ENCODE measurements at places on chromosomes 7 and 10.

- DNase-seq = no peak
Measured at GRCh38 chr7:10977113-10977512, 3.4 kb downstream of the PHF14 start.

- no peak for DNase-seq
Measured at GRCh38 chr7:92914645-92915044, 78.3 kb upstream of the CDK6 start.

DNA sequence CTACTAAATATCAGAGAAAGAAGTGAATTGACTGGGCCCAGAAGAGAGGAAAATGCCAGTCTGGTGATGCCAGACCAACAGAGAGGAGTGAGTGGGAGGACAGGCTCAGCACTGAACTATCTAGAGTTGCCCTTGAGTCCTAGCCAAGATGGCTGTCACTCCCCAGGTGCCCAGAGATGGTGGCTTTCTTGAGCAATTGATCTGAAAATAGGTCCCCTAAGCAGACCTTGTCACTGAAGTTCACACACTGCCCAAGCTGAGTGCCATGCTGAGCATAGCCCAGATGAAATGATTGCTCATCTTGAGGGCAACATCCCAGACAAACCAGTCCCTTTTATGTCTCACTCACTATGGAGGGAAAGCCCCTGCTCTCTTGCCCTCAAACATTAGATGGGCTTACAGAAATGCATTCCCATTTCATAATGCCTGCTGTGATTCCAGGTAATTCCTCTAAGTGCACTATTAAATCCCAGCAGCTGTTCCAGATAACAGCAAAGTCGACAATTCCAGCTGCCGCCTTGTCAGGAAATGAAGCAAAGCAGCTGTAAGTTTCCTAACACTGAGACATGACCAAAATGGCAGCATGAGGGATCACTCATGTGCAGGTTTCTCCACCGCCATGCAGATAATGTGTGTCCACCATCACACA is 329.4 kb downstream of the KCNMA1 start:
- no peak for DNase-seq

DNA sequence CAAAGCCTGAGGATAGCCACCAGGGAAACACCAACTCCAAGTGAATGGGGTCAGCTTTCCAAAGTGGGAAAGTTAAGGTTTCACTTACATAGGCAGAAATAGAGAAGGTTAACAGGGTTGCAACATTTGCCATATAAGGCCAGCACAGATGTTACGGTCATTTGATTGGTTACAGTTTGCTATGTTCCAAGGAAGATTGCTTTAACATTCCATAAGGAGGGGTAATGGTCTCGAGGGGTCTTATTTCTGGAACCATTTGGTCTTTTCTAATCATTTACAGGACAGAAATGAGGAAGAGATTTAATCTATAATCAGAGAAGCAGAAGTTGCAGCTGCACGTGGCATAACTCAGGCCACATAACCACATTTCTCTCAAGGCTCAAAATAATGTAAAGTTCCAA is 679.4 kb upstream of the C7orf33 start:
- DNase-seq = no peak

DNA sequence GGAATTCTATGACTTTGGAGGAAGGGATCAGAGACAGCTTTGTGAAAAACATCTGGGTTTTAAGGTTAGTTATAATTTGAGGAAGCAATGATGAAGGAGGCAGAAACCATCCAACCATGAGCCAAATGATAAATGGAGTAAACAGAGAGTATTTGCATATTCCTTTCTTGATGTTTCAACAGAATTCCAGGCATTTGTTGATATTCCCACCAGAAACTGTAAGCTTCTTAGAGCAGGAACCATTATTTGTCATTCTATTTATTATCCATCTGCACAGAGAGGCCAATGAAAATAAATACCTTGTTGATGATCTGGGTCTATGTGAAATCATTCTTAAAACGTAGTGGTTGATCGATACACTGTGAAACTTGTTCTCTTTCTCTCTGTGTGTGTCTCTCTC is 715.3 kb downstream of the INHBA start:
- no peak for DNase-seq

DNA sequence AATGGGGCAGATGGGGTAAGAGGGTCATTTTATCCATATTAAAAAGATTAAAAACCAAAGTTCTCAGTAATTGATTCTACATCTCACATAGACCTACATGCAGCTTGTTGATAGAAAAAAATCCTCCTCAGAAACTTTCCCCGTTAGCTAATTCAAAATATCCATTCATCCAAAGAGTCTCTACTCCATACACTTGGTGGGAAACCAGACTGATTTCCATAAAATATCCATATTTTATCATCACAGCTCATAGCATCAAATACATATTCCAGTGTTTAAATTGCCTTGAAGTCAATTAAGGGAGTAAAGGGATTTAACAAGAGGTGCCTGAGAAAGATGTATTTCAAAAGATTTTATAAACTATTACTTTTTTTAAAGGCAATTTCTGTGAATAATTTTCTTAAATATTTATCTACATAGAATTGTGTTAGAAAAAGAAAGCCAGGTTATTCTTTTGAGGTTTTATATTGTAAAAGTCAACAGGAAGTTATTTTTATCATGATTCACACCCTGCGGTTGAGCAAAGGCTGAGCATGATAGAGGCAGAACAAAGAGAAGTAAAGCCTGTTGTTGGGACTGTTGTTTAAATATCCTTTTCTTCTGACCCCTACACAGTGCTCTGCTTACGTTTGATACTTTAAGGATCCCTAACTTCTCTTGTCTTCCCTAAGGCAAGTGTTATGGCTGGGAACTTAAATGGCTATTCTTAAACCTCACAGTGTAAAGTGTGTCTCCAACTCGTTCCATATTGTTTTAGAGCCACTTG is 266.7 kb downstream of the PRKG1 start:
- DNase-seq = no peak

GRCh38 chr10:92891885-92892690 is 43.8 kb downstream of the EXOC6 start:
- no peak for DNase-seq

DNA sequence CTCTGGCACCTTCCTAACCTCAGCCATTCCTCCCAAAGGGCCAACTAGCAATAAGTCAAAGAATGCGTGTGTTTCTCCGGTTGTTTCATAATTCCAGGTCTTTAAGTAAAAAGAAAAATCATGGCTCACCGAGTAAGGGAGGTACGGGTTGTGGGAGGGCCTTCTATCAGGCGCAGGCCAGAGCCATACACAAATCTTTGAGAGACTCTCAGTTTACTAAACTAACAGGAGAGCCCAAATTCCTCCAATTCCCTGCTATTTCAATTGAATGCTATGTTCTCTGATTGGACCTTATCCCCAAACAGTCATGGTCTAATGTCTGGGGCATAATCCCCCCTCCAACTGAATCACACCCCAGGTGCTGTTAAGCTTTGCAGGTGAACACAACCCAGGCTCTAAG is 26.2 kb upstream of the SLF2 start:
- no peak for DNase-seq
